Activated CD4-positive, alpha-beta T cell treated with anti-CD3 and anti-CD28 coated beads, Interleukin-2, Interleukin-6, amounts not matched to agents 100 ng/mL and 50 ng/mL, durations not matched to agents 16 hours and 8 hours (primary cell): ENCODE measurements at places on chromosomes 13 and 19.
A peak's percentile ranks its signal among the peaks of the same experiment; 100 is the strongest.

GRCh38 chr19:38526430-38526829 is 91.3 kb downstream of the MAP4K1 start:
- DNase-seq: no peak

DNA sequence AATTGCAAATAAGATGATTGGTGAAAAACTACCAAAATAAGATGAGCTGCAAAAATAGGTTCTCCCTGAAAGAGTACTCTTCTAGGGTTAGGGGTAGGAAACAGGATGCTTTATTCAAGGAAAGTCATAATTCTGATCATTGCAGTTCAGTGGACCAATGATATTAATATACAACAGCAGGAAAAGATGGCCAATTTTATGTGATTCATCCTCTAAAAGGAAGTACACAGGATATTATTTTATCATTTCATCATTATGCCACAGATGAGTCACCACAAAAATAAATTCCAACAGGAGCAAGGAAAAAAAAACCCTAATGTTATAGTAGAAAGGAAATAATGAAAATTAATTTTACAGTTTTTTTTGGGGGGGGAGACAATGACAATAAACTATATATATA is 205.0 kb downstream of the NALCN start:
- no peak for DNase-seq

DNA sequence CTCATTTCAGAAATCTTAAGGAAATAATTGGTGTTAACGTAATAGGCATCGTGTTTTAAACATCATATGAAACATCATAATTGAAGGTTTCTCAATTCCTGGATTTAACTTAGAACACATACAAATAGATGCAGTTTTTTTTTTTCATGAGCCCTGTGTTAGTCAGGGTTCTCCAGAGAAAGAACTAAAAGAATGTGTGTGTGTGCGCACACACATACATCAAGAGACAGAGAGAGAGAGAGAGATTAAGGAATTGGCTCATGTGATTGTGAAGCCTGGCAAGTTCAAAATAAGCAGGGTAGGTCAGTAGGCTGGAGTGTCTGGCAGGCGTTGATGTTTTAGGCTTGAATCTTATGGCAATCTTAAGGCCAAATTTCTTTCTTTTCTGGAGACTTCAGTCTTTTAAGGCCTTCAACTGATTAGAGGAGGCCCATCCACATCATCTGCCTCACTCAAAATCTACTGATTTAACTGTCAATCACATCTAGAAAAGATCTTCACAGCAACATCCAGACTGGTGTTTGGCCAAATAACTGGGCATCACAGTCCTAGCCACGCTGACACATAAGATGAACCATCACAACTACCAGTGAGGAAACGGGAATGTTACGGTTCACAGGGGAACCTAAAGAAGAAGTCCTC is 25.2 kb downstream of the SPATA13 start:
- no peak for DNase-seq

- no peak for DNase-seq
These were observed 8.4 kb upstream of the CYP2B6 start for GRCh38 chr19:40982594-40983101.

GRCh38 chr13:45879666-45880065 is 28.1 kb upstream of the SIAH3 start:
- no peak for DNase-seq

GRCh38 chr13:33259296-33259695 is 26.3 kb downstream of the STARD13 start:
- DNase-seq: no peak

DNA sequence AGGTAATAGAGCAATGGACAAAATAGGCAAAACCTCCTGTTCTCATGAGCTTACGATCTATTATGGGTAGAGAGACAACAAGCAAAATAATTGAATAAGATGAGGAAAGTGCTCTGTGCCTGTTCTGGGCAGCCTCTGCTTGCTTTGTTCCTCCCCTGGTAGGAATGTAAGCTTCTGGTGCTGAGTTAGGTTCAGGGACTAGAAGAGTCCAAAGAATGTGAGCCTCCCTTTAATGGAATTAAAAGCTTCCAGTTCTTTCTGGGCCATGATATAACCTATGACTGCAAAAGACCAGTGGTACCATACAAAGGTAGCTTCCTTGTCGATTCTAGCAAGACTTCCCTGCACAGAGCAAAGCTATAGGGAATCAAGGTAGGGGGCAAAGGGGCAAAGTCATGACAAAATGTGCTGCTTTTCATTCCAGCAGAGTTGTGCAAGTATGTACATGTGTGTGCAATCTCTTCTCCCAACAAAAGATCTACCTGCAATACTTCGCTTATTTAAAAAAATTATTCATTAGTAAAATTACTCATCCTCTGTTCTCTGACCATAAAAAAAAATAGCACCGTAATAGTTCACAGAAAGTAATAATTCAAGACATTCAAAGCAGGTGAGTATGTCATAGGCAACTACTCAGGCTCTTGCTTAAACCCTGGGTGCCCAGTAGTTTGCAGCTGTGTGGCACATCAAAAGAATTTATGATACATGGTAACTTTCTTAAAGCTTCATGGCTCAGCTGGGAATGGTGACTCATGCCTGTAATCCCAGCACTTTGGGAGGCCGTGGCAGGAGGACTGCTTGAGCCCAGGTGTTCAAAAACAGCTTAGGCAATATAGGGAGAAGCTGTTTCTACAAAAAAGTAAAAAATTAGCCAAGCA is 21.4 kb downstream of the ACOD1 start:
- no peak for DNase-seq

DNA sequence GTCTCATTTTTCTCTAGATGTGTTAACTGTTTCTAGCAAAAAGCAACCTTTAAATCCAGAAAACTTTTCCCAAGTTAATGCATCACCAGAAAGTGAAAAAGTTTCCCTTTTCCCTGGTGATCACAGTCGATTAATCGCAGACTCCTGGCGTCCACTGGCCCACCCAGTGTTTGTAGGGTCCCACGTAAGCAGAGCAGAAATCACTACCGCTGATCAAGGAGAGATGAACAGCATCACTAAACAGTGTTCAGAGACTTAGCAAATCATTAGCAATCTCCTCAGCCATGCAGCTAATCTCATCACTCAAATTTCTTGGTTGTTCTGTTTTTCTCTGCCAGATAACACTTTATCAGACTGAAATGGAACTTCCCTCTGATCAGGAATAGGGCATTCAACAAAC is 184.2 kb downstream of the EFNB2 start:
- DNase-seq: no peak

DNA sequence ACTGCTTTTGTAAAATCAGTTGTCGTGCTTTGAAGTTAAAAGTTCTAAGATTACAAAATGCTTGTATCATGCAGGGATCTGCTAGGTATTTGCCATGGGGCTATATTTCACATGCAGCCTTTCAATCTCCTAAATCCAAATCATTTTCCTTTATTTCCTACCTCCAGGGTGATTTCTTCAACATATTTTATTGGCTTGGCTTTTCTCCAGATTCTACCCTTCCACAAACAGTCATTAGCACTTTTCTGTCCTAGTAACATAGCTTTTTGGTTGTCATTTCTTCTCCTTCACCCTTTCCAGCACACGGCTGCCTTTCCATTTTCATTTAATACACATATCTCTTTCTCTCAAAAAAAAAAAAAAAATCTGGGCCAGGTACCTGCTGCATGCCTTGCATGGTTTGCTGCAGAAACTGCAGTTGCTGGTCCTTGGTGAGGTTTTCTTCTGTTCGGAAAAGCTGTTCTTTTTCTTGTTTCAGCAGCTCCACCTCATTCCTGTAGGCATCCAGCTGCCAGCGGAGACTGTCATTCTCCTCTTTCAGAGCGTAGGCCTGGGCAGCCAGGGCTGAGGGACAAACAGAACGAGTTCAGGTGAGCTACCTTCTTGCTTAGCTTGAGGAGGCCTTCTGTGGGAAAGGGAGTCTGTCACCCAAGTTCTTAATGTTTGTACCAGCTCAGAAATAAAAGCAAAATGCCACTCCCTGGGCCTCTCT is 274.7 kb downstream of the DNAJC15 start:
- DNase-seq: no peak

- no peak for DNase-seq
These were observed 129.5 kb upstream of the MCF2L start for GRCh38 chr13:112839356-112840105.

DNA sequence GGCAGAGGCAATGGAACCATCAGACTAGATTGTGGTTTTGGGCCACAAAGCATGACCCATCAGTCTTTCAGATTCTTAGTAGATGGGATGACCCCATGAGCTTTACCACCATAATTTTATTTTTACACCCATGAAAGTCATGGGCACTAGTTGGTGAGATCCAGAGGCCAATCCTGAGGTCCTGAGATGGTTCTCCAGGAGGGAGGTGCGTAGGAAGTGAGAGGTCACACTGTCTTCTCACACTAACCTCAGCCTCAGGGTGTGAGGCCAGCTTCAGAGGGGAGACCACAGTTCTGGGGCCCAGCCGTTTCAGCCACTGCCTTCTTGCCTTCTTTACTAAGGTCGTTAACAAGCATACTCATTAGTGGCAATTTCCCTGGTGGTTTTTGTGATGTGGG is 106.4 kb downstream of the AKAP11 start:
- peak; percentile 47 for DNase-seq

DNA sequence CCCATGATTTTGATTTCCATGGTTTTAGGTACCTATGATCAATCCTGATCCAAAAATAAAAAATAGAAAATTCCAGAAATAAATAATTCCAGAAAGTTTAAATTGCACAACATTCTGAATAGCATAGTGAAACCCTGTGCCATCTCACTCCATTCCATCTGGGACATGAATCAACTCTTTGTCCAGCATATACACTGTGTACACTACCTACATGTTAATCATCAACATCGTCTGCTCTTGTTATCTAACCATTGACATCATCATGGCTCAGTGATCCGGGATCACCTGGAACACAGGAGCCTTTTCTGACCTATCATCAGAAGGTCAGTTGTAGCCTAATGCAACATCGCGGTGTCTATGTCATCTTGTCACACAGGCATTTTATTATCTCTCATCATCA is 75.6 kb downstream of the MYO16 start:
- DNase-seq: no peak

- no peak for DNase-seq
These were observed 14.6 kb downstream of the PRR12 start for GRCh38 chr19:49605605-49606004.

GRCh38 chr19:5321851-5322681 is 18.5 kb downstream of the PTPRS start:
- DNase-seq: peak; percentile 31

GRCh38 chr19:49442354-49442753 is 1.0 kb upstream of the SLC17A7 start:
- DNase-seq: peak; percentile 22

DNA sequence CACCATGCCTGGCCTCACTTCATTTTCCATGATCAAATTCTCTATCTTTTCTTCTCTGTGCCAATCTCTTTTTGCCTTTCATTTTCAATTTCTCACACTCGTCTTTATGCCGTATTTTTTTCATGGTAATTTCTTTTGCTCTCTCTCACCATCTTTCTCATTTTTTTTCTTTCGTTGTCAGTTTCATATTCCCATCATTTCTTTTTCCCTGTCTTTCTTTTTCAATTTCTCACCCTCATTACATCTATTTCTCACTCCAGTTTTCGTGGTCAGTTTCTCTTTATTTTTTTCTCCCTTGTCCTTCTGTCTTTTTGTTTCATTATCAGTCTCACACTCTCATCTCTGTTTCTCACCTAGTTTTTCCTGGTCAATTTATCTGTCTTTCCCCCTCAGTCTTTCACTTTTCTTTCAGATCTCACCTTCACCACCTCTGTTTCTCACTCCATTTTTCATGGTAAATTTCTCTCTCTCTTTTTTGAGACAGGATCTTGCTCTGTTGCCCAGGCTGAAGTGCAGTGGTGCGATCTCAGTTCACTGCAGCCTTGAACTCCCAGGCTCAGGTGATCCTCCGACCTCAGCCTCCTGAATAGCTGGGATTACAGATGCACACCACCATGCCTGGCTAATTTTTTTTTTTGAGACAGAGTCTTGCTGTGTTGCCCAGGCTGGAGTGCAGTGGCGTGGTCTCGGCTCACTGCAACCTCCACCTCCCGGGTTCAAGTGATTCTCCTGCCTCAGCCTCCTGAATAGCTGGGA is 14.1 kb downstream of the SSC5D start:
- no peak for DNase-seq

DNA sequence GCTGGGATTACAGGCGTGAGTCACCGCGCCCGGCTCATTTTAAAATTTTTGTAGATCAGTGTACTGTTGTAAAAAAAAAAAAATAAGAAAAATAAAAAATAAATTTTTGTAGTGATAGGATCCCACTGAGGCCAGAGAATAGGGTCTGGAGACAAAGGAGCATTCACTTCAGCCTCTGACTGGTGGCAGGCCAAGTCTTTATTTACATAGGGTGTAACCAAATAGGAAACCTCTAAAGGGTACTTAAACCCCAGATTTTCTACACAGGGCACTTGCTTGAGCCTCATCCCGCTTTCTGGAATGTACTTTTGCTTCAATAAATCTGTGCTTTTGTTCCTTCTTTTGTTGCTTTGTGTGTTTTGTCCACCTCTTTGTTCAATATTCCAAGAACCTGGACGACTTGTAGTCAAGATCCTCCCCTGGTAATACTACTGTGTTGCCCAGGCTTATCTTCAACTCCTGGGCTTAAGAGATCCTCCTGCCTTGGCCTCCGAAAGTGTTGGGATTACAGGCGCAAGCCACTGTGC is 2.1 kb upstream of the PDCD2L start:
- no peak for DNase-seq

- no peak for DNase-seq
These were observed 112.9 kb downstream of the COL4A2 start for GRCh38 chr13:110419946-110420345.

DNA sequence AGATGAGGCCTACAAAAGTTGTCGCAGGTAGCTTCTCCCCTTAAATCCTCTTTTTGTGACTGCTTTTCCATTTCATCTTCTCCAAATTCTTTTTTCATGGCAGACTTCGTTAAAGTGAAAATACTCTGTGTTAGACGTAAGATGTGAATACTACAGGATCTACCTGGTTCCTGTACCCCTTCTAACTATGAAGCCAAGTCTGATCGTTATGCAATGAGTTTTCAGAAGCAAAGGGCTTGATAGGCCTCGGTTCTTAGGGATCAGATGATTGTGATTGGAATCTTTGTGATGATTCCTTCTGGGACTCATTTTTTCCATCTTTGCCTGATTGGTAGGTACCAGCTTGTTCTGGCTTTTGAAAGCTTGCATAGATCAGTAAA is 86.9 kb downstream of the PCCA start:
- no peak for DNase-seq

DNA sequence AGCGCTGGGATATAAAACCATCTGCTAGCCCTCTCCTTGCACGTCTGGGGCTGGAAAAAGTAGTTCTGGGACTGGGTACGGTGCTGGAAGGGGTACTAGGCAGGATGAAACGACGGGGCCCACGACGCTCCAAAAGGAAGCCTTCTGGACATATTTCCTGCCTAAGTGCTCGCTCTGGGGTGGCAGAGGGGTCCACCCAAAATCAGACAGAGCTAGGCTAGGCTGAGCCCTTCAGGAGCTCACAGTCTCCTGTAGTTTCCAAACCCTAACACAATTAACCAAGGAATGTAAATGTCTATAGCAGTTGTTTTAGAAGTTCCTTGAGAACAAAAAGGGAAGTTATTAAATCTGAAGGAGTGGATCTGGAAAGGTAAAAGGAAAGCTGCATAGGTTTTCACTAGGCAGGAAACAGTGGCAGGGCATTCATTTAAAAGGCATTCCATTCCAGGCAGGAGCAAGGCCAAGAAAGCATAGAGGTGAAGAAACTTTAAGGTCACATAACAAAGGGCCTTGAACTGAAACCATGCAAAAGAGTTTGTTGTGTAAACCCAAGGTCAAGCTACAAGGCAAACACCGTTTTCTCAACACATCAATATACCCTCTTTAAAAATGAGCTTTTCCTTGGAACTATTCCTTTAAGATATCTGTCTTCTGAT is 634 bp upstream of the DIAPH3 start:
- DNase-seq: no peak

GRCh38 chr13:67277581-67277980 is 47.4 kb upstream of the PCDH9 start:
- DNase-seq: no peak
